Right lobe of liver (tissue), 6 donors: ENCODE measurements at places on chromosomes 5 and 9. TPM values are rescaled to one million over a fixed set of nuclear protein-coding genes. Genes with fewer than 3 reads are reported as not detected.

DNA sequence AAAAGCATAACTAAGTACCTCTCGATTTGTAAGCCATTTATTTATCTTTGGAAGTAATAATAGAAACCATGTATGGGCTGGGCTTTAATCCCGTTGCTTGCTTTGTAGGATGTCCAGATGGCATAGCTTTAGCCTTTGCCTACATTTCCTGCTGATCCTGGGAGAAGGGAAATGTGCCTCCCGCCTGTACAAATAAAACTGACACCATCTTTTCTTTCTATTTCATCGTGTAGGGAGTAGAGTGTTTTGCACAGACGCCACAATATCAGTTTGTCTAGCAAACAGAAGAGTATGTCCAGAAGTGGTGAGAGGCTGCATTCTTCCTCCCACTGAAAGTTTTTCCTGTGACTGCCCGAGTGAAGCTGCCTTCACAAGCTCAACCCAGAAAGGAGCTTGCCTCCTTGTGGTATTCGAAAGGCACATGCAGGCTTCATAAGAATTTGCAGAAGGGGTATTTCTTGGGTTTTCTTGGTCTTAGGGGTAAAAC is 24.7 kb upstream of the TJP2 start:
- no peak overlapping the region for H3K27ac ChIP-seq
- DNase-seq, result no peak
- H3K4me1 ChIP-seq, result peaks cover 28% of the 10 kb centered on the region

GRCh38 chr5:177447066-177447610 is 524 bp downstream of the PRR7 start:
- DNase-seq, result no peak
- no peak overlapping the region for H3K27ac ChIP-seq
- H3K27me3 ChIP-seq, result no peaks in the 10 kb centered on the region
- H3K4me3 ChIP-seq, result peak overlapping the region; percentile 51

- H3K27ac ChIP-seq, result no peak overlapping the region
- H3K4me3 ChIP-seq, result no peak overlapping the region
- no peak for DNase-seq
Observed at GRCh38 chr5:61277781-61278180, 54.3 kb upstream of the ZSWIM6 start.

DNA sequence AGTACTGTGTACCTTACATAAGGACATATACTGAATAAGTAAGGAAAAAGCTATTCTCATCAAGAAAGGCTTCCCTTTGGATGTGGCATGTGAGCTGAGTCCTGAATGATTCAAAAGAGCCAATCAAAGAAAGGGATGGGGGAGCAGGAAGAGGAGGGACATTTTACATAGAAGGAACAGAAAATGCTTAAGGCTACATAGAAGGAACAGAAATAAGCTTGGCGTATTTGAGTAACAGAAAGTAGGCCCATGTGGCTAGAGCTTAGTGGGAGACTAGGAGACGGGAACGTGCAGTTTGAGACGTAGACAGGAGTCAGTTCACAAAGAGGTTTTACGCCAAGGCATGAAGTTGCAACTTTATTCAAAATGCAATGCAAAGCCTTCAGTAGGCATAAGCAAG is 126.3 kb downstream of the CEMIP2 start:
- H3K36me3 ChIP-seq, result no peaks in the 10 kb centered on the region
- DNase-seq, result no peak
- no peak overlapping the region for H3K27ac ChIP-seq
- H3K27me3 ChIP-seq, result no peaks in the 10 kb centered on the region
- no peaks in the 10 kb centered on the region for H3K4me1 ChIP-seq

GRCh38 chr5:111929867-111930266 is 172.9 kb upstream of the NREP start:
- no peak overlapping the region for H3K4me3 ChIP-seq
- H3K27me3 ChIP-seq, result no peaks in the 10 kb centered on the region
- no peak for DNase-seq
- H3K4me1 ChIP-seq, result no peaks in the 10 kb centered on the region
- H3K27ac ChIP-seq, result no peak overlapping the region

- H3K36me3 ChIP-seq, result no peaks in the 10 kb centered on the region
- no peak overlapping the region for H3K27ac ChIP-seq
- no peak for DNase-seq
- H3K4me3 ChIP-seq, result no peak overlapping the region
Observed at GRCh38 chr5:92566113-92566786, 1014.8 kb downstream of the NR2F1-AS1 start.

- H3K4me1 ChIP-seq, result no peaks in the 10 kb centered on the region
- H3K36me3 ChIP-seq, result no peaks in the 10 kb centered on the region
- H3K27me3 ChIP-seq, result no peaks in the 10 kb centered on the region
- no peak for DNase-seq
- no peak overlapping the region for H3K4me3 ChIP-seq
Observed at GRCh38 chr5:90813392-90813791, 254.8 kb downstream of the ADGRV1 start.

DNA sequence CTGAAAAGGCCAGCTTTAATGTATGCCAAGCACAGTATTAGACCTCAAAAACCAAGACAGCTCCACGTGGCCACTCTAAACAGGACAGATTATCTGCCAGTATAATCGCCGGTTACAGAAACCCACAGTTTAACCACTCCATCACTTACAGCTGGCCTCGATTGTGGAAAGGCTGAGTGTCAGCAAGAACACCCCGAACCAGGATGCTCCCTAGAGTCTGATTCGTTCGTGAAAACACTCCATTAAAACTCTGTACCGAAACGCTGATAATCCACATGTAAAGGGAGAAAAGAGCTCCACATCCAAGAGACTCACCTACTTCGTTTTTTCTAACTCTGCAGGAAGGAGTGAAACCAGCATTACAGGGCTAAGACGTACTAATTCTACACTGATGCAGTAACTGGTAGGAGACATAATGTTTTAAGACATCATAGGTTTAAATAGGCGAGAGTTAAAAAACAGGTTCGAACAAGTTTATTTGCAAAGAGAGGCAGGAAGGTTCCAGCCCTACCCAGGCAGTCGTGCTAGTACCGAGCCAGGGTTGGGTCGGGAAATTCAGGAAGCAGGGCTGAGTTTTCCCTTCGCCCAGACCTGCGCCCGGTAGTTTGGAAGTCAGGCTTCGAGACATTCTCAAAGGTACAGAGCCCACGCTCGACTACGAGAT is 949 bp downstream of the SERINC5 start:
- H3K4me1 ChIP-seq, result no peaks in the 10 kb centered on the region
- H3K27ac ChIP-seq, result peak overlapping the region; percentile 94
- no peaks in the 10 kb centered on the region for H3K36me3 ChIP-seq
- H3K4me3 ChIP-seq, result peak overlapping the region; percentile 91
- H3K27me3 ChIP-seq, result no peaks in the 10 kb centered on the region
- peak; percentile 32 for DNase-seq

- no peaks in the 10 kb centered on the region for H3K4me1 ChIP-seq
- no peak overlapping the region for H3K4me3 ChIP-seq
- H3K27me3 ChIP-seq, result no peaks in the 10 kb centered on the region
Observed at GRCh38 chr5:169213479-169213878, 87.5 kb downstream of the SLIT3 start.

Gene NSA2
- total RNA-seq, result 24.0 TPM

Gene PCDHA5
- not detected for total RNA-seq

Gene C1QTNF3
- 3.6 TPM for total RNA-seq

Gene NRARP
- total RNA-seq, result 1.1 TPM

Gene MLANA
- total RNA-seq, result not detected
